ENCODE measurements at places on chromosomes 1 and 21.

GRCh38 chr1:8539683-8540082 is 221.8 kb downstream of the SLC45A1 start:
- DNase-seq, result no peak

GRCh38 chr1:91054780-91055481 is 33.1 kb upstream of the ZNF644 start:
- DNase-seq, result no peak

GRCh38 chr1:31482482-31483011 is 69.5 kb downstream of the SERINC2 start:
- no peak for DNase-seq

- no peak for DNase-seq
Observed at GRCh38 chr1:36367798-36368197, 17.9 kb downstream of the STK40 start.

GRCh38 chr1:180192172-180192571 is 37.5 kb downstream of the QSOX1 start:
- no peak for DNase-seq

- DNase-seq, result no peak
Observed at GRCh38 chr1:231557898-231558707, 29.6 kb downstream of the TSNAX start.

- DNase-seq, result no peak
Observed at GRCh38 chr1:181095260-181095659, 6.8 kb downstream of the IER5 start.

GRCh38 chr1:78045926-78046778 is at the start of gene GIPC2:
Gene GIPC2 (plus strand): TSS chr1:78045966. CDS start chr1:78046095, 129 bp downstream.
- DNase-seq, result no peak

DNA sequence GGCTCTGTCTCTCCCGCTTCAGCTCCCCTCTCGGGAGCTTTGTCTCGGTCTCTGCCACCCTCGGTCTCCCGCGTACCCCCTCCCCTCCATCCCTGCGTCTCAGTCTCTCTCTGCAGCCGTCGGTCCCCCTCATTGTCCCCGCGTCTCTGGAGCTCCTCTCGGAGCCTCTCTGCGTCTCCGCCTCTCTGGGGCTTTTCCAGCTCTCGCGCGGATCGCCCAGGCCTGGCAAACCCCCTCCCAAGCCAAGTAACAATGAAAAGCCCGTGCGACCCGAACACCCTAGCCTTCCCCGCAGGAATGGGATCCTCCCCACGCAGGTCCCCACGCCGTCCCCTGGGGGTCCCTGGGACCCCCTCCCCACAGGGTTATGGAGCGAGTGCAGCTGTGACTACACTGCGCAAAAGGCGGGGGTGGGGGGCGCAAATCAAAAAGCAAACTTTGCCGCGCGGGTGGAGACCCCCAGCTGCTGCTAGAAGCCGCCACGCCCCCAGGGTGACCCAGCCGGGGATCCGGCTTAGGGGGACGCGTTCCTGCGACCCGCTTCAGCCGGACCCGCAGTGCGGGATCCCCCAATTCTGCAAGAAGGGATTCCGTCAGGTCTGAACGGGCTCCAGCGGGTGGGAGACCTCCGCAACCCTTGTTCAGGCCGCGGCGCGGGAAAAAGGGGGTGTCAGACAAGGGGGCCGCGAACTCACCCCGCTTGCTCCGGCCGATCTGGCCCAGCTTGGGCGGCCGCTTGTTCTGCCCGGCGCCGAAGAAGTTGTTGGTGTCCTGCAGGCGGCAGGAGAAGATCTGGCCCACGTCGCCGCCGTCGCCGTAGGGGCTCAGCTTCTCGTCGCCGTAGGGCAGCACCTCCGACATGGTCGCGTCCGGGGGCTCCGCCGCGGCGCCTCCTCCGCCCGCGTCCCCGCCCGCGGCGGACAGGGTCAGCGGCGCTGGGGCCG is 1.2 kb downstream of the CAMK2N1 start:
- no peak for DNase-seq

- DNase-seq, result no peak
Observed at GRCh38 chr21:36450511-36450910, 29.4 kb downstream of the CLDN14 start.

- DNase-seq, result no peak
Observed at GRCh38 chr1:199867601-199868000, 159.9 kb upstream of the NR5A2 start.

- no peak for DNase-seq
Observed at GRCh38 chr1:43349594-43350306, 9.0 kb upstream of the CDC20 start.

- no peak for DNase-seq
Observed at GRCh38 chr21:14084068-14084501, 126.7 kb downstream of the LIPI start.

DNA sequence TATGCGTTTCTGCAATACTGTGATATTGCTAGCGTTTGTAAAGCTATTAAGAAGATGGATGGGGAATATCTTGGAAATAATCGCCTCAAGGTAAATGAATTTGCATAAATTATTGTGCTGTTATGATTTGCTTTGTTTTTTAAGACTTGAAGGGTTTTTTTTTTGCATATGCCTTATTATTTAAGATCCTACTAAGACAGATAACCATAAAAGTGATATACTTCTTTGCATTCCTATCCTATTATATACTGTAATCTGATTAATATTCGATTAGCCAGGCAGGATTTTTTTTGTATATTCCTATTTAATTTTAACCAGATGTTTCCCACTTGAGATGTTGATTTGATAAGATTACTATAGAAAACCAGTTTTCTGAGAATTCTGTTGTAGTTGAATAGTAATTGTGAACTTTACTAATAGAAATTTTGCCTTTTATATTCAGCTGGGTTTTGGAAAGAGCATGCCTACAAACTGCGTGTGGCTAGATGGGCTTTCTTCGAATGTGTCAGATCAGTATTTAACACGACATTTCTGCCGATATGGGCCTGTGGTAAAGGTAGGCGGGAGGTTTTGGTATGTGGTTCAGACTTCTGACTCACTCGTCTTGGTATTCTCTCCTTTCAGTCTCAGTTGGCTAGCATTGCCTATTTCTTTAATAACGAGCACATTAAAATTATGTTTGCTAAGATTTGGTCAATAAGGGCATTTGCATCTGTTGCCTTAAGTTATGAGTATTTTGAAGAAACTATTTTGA is 56.8 kb downstream of the ZBTB17 start:
- DNase-seq, result no peak

DNA sequence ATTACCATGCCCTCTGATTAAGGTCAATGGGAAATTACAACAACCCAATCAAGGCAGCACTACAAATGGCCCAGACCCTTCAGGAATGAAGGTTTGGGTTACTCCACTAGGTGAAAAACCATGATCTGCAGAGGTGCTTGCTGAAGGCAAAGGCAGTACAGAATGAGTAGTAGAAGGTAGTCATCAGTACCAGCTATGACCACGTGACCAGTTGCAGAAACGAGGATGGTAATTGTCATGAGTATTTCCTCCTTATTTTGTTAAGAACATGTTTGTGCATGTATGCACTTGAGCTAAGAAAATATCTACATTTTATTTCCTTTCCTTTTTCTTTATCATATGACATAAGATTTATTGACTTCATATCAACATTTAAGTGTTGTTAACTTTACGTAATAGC is 607.1 kb downstream of the KCNT2 start:
- DNase-seq, result no peak

GRCh38 chr1:229409616-229410369 is 24.1 kb downstream of the ACTA1 start:
- DNase-seq, result no peak

DNA sequence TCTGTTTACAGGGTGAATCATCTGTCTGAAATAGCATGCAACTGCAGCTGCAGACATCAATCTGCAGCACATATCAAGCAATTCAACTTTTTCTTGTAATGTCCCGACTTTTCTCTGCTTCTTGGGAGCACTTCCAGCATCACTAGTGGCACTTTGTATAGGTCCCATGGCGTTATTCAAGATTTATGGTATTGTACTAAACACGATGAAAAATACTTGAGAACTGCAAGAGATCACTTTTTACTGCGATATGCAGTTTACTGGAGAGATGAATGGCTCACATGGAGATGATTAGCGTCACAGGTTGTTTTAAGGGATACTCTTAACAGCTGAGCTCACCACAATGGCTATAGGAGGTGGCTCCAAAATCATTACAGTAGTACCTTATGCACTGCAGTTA is 7.2 kb upstream of the SCMH1 start:
- no peak for DNase-seq

DNA sequence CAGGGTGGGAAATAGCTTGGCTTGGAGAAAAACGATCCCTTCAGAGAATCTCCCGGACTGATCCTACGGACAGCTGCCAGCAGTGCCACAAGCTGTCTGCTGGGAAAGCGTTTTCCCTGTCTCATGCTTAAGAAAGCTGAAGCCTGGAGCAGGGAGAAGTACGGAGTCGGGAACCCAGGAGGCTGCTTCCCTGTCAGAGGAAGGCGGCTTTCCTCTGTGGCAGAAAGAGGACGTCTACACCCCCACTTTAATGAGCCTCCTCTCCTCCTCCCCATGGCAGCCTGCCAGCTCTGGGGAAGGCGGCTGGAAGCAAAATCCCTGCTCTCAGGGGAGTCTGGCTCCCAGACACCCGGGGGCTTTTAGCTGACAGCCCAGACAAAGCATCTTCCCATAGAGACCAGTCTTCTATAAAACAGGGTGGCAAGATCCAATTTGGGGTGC is 7.3 kb downstream of the KIF21B start:
- DNase-seq, result peak; percentile 45

- DNase-seq, result no peak
Observed at GRCh38 chr1:228472655-228473054, 14.5 kb upstream of the RNF187 start.

DNA sequence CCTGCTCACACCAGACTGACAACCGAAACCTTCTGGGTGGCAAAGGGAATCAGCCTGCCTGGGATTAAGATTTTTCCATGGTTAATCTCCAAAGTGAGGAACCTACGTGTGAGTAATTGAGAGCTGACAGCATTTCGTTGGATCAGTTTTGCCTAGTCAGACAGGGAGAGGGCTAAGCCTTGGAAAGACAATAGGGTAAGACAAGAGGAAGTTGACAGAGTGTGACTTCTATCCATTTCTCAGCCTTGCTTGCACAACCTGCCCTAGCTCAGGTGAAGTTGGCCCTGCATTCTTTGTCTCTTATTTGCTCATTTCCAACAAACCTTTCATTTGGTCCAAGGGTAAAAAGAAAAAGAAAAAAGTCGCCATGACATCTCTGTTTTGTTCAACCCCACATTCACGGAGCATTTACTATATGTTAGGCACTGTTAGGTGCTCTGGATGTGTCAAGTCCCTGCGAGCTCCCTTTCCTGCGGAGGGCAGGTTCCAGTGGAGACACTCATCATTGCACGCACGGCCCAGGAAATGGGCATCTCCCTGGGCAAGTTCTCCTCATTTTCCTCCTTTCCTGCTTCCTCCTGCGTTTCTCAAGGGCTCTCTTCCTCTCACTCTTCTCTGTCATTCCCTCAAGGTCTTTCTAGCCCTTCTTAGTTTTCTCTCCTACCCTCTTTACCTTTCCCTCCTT is 23.3 kb downstream of the KIRREL1 start:
- no peak for DNase-seq

- DNase-seq, result no peak
Observed at GRCh38 chr1:214525535-214526019, 25.8 kb downstream of the PTPN14 start.

DNA sequence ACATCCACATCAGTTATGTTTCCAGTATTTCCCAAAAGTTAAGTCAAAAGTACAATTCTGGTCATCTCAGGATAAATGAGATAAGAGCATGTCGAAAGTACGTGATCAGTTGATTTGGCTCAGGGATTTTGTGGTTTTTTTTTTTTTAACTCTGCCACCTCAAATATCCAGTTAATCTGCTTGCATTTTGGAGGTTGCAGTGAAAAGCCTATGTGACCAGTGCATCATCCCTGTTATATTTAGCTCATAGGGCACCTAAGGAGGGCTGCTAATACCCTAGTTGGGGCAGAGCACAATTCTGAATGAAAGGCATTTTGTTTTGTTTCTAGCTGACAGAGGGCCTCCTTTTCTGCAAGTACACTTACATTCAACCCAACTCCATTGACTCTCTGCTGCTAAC is 31.7 kb upstream of the RGS16 start:
- DNase-seq, result no peak

- DNase-seq, result no peak
Observed at GRCh38 chr1:26855636-26856035, 7.3 kb upstream of the SFN start.

DNA sequence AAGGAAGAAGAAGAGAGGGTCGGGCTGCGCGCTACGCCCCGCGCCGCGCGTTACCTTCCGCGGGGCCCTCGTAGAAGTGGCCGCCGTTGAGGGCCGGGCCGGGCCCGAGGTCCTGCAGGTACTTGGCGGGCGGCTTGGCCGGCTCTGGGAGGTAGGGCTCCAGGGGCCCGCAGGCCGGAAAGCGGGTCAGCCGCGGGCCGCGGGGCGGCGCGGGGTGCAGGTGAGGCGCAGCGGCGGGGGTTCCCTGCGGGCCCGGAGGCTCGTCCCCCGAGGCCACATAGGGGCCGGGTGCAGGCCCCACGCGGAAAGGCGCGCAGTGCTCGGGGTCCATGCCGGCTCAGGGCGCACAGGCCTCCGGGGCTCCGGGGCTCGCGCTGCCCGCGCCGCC is 196 bp downstream of the ALX3 start:
- DNase-seq, result no peak

GRCh38 chr1:10630661-10631120 is 155.9 kb downstream of the PEX14 start:
- no peak for DNase-seq

GRCh38 chr1:27322569-27323240 is 742 bp downstream of the TMEM222 start:
- no peak for DNase-seq

DNA sequence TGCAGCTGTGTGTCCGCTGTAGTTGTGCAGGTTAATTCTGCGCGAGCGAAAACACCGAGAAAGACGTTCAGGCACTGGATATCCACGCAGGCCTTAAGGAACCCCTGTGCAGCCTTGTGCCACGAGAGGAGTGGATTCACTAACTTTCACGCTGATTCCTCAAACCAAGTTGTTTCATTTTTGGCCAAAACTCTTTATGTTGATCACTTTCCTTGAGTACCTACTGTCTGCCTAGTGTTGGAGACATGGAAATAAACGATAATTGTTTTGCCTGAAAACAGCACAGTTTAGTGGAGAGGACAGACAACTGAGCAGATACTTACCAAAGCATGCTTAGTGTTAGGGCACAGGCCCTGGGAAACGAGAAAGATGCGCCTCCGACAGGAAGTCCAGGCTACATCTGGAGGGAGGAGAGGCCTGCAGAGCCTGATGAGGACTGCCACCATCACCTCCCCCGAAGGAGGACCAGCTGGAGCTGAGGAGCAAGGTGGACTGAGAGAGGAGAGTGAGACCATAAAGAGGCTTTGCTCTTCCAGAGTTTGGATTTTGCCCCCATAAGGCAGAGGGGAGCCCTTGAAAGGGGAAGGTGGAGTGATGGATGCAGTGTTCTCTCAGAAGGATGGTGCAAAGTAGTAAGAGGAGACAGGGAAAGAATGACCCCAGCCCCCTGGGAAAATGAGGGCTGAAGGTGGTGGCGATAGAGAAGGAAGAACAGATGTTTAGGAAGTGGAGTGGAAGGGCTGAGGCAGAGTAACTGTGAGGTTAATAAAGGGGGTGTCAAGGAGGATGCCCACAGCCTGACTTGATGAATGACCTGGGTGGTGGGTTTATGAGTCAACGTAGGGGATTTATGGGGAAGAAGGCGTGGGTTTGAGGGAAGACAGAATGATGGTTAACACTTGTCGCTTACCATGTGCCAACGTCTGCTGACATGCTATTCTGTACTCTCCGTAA is 956 bp upstream of the SCAF4 start:
- no peak for DNase-seq

GRCh38 chr1:110455151-110455550 is 4.2 kb downstream of the PROK1 start:
- DNase-seq, result no peak
